ENCODE measurements at places on chromosomes 6 and 20.

DNA sequence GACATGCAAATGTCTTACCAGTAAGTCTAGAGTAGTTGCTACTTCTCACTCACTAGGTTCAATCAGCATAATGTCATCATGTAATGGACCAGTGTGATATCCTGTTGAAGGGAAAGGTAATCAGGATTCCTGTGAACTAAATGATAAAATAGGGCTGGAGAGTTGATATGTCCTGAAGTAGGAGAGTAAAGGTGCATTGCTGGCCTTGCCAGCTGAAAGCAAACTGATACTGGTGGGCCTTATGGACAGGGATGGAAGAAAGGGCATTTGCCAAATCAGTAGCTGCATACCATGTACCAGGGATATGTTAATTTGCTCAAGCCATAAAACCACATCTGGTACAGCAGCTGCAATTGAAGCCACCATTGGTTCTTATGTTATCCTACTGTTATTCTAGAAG lies 37.5 kb upstream of the IYD start:
- no peak for DNase-seq

DNA sequence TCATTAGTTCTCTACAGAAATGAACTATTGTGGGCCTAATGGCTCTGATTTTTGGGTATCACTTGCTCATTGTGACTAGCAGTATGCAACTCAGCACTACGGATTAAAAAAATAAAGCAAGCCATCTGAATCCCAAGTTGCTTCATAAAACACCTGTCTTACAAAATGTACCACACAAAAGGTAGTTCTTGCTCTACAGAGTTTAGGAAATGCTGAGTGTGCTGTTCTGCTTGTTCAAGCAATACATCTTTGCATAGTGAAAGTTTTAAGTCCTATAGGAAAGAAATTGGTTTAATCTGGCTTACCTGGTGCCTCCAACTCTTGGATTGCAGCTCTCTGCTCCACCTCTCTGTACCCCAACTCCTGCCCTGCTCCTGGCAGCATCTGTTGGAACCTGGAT lies 266.7 kb upstream of the AGPAT4 start:
- DNase-seq, result no peak

- DNase-seq, result no peak
These were observed 584.2 kb upstream of the MMS22L start for GRCh38 chr6:97867177-97867576.

GRCh38 chr20:965956-966355 lies 36.2 kb downstream of the RSPO4 start:
- no peak for DNase-seq

DNA sequence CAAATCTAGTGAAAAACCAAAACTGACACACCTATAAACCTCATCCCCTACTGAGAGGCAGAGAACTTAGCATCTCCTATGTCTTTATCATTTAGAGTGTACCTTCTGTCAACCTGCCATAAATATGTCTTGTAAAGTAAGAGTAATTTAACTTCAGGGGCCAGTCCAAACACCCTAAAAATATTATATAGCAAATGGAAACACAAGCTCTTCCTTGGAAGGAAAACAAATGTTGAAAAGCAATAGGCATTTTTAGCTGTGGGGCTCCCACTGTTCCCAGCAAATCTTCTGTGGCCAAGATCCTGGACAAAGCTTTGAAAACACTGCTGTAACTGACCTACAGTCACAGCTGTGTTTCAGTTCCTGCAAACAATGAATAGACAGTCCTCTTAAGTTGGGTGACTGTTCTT lies 140.0 kb upstream of the RNF217 start:
- no peak for DNase-seq

DNA sequence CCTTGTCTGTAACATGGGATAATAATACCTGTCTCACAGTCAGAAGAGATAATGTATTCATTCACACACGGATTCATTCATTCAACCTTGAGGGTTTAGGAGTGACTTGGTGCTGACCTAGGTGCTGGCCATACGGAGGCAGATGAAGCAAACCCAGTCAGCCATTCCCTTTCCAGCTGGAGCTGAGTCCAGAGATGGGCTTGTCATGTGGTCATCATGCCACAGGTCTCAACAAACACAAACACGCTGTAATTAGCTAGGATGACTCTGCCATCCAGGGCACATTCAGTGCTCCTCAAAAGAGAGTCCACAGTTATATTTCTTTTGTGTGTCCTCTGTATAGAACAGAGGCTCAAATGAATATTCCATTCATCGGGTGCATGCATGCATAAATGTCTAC lies 19.5 kb upstream of the PRELID3B start:
- no peak for DNase-seq

- no peak for DNase-seq
These were observed 748 bp upstream of the ATP9A start for GRCh38 chr20:51768759-51769517.

GRCh38 chr6:137094411-137095008 lies 49.7 kb upstream of the IL20RA start:
- DNase-seq, result peak; percentile 15

Data from stimulated activated CD8-positive, alpha-beta memory T cell treated with anti-CD3 and anti-CD28 coated beads, Interleukin-12 subunit alpha, Interleukin-12 subunit beta, amount 100 ng/mL, for 1 hour (primary cell).